ENCODE measurements at places on chromosomes 4 and X. TPM values are rescaled to one million over a fixed set of nuclear protein-coding genes. Genes with fewer than 3 reads are reported as not detected.

PPP2R2C gene
- polyA plus RNA-seq = 0.08 TPM

GRID2 gene
- 0.08 TPM for polyA plus RNA-seq

SGMS2 gene
- polyA plus RNA-seq = 0.86 TPM

ZAR1 gene
- polyA plus RNA-seq = not detected

HSFX3 gene
- not detected for polyA plus RNA-seq

MAML3 gene
- 5.6 TPM for polyA plus RNA-seq

WDFY3 gene
- 13.8 TPM for polyA plus RNA-seq

CXorf38 gene
- 8.4 TPM for polyA plus RNA-seq
